ENCODE measurements at places on chromosomes 7 and 10.

- no peak for DNase-seq
Measured at GRCh38 chr7:39102234-39102633, 124.5 kb downstream of the POU6F2 start.

DNA sequence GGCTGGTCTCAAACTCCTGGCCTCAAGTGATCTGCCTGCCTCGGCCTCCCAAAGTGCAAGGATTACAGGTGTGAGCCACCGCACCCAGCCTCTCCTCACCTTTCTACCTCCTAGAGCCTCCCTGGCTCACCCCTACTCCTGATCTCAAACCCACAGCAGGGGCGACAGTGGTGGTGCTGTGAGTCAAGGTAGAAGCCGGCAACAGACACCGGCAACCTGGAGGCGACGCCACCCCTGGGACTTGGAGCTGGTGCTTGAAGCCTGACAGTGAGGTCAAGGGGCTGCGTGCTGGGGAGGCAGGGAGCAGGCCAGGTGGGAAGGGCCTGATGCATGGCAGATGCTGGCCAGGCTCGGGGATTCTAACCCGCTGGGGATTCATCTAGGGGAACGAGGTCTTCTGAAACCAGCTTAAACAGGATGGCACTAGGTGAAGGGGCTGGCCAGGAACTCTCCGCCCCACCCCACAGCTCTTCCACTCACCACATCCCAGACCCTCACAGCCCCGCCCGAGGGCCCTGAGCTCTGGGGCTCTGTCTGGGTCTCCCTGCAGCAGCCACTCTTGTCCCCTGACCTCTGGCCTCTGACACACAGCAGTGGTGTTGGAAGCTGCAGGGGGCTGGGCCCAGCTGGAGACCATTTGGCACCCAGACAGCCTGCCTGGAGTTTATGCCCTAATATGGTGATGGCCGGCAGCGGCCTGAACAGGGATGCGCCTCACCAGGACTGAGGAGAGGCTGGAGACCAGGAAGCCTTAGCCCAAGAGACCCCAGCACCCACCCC is 16.4 kb downstream of the KCNH2 start:
- no peak for DNase-seq

DNA sequence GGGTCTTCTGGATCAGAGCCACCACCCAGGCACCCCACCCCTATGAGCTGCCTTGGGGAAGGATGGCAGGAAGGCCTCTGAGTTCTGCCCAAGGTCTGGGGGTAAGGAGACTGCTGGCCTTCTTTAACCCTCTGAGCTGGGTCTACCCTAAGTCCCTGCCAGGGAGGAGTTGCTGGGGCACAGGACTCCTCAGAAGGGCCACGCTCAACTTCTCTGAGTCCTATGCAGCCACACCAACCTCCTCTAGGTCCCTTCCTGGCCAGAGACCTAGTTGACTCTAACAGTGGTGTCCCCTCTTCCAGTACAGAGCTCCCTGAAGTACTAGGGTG is 2.6 kb upstream of the NEURL1 start:
- DNase-seq = no peak

GRCh38 chr7:49513911-49514310 is 259.5 kb upstream of the VWC2 start:
- DNase-seq = no peak

DNA sequence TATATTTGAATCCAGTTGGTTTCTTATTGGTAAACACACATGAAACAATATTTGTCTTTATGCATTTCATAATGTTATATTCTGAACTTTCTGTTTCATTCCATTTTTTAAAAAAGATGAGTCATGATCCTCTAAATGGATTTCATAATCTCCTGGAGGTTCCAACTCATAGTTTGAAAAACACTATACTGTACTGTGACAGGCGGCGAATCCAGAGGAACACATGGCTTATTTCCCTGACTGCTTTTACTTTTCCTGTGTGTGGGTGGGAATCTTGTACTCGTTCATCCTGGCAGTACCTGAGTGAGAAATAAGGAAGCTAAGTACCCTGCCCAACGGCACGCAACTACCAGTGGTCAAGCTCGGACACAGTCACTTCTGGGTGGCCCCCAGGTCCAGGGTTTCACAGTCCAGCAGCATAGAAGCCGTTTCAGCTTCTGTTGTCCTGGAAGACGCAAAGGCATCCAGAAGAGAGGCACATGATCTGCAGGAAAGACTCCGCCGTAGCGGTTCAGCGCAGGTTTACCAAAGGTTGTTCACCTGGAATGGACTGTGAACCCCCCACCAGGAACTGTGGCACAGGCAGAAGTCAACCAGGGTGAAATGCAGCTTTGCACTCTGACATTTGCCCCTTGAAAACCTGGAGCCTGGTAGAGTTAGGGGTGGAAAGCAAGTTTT is 117.7 kb downstream of the CCNY start:
- no peak for DNase-seq

DNA sequence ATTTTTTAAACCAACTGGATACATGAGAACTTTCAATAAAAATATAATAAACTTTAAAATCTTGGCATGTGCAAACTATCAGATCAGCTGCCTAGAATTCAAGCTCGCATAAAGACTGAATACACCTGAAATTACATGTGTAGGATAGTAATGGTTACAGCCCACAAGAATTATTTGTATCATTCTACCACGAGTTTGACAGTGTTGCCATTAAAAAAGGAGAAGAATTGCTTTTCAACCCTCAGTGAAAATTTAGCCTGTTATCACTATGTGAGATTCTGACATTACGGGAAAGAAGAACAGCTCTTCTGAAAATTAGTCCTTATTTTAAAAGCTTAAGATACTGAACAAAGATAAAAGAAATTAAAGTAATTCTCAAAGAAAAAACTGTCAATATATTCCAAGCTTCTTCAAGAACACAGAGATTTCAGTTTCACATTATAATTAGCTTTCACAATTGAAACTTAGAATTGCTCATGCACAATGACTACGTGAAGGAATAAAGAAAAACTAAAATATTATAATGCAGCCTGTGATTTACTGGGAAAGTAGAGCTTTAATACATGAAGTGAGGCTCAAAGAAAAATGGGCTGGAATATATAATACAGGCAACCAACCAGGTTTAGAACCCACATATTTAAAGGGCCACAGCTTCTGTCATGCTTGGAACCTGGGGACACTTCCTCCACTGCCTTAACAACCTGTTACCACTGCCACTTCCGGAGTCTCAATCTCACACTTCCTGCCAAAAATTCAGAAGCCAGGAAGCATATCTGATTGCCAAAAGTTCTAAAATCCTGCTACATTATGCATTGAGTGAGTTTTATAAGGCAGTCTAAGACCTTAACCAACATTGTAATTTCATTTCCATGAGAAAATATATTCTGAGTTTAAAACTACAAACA is 23.2 kb downstream of the TPK1 start:
- DNase-seq = no peak

DNA sequence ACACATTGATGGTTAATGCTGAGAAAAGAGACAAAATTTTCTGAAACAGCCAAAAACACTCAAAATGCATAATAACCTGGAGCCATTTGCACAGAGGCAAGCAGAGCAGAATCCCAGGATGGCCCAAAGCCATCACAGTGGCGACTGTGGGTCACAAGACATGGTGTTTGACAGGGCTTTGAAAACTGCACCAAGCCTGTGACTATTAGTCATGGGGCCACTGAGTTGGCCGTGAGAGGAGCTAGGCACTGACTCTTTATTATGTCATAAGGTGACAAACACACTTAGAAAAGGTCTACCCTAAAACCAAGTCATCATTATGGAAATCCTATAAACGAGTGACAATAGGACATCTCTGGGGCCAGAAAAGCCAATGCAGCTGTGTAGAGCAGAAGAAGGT is 23.9 kb downstream of the DRGX start:
- no peak for DNase-seq

All from activated CD8-positive, alpha-beta memory T cell treated with anti-CD3 and anti-CD28 coated beads for 1 hour (primary cell).